ENCODE measurements at places on chromosomes 11 and 22.
A peak's percentile ranks its signal among the peaks of the same experiment; 100 is the strongest.

DNA sequence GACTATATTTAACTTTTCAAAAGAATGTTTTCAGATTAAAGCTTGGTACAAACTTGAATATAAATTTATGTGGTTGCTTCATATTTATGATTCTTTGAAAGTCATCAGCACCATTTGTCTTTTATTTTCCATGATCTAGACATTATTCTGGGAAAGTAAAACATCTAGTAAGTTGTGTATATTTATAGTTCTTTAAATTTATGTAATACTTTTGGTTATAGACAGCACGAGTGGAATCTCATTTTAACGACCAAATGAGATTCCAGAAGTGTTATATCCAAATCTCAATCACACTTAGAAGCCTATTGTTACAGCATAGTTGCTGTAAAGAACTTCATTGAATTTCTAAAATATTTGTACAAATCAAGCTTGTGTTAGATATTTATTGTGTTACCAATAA, 212.3 kb downstream of the DDX10 start:
- DNase-seq: no peak

DNA sequence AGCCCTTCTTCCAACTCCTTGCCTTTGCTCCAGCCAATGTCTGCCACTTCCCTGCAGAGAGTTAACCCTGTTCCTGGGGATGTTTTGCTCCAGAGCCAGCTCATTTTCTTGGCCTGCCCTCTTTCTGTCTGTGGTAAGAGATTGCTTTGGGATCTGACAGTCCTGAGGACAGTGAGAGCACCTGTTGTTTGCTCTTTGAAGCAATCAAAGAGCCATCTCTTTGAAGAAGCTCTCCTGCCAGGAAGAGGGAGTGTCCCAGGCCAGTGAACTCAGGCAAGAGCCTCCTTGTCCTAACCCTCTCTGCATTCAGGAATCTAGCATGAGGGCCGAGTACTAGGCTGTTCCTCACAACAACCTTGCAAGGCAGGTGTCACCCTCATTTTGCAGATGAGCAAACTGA, 42.2 kb downstream of the TRAF6 start:
- DNase-seq: no peak

DNA sequence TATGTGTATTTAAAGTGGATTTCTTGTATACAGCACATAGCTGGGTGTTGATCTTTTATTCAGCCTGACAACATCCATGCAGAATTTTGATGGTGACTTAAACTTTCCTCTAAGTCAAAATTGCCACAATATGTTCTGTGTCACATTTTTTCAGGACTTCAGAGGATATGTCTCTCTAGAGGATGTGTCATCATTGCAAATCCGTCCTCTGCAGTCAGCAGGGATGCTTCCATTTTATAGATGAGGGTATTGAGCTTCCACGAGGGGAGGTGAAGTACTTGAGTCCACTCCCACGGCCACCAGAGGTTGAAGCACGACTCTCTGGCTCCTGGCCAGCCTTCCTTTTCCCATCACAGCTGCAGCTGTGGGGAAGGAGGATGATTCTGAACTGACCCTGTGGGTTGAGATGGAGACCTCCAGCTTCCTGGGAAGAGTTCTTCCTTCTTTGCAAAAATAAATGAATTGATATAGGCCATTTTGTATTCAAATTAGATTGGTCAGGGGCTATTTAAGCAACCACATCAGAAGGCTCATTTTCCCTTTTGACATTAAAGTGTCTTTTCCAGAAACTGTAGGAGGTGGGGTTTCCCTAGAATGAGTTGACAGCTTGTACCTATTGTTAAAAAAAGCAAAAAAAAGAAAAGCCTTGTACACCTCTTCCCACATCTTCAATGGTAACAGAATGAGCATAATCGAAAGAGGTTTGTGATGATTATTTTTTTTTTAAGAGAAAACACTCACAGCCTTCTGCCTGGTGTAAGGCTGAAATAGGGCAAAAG, 55.2 kb upstream of the MYEOV start:
- peak; percentile 44 for DNase-seq

DNA sequence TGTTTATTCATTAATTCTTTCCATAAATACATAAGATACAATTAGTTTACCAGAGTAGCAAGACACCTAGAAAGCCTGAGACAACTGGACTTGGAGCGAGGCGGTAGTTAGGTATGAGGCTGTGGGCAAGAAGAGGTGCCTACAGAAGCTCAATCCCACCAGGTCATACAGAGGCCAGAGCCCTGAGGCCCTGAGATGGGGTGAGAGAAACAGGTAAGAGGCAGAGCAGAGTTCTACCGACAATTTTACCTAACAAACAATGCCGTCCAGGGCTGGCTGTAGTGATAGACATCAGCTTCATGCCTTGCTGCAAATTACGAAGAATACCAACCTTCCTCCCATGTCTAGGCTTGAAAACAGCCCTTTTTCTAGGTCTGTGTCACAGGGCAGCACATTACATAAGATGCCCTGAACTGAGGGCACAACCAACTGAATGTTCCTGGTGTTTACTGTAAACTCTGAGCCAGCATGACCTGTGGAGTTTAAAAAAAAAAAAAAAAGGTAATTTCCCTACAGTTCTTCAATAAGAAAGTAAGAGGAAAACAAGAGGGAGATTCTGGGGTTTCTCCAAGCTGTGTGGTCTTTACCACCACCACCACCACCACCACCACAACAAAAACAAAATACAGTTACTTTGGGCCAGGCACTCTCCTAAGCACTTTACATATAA, 105.8 kb downstream of the GAB2 start:
- no peak for DNase-seq

DNA sequence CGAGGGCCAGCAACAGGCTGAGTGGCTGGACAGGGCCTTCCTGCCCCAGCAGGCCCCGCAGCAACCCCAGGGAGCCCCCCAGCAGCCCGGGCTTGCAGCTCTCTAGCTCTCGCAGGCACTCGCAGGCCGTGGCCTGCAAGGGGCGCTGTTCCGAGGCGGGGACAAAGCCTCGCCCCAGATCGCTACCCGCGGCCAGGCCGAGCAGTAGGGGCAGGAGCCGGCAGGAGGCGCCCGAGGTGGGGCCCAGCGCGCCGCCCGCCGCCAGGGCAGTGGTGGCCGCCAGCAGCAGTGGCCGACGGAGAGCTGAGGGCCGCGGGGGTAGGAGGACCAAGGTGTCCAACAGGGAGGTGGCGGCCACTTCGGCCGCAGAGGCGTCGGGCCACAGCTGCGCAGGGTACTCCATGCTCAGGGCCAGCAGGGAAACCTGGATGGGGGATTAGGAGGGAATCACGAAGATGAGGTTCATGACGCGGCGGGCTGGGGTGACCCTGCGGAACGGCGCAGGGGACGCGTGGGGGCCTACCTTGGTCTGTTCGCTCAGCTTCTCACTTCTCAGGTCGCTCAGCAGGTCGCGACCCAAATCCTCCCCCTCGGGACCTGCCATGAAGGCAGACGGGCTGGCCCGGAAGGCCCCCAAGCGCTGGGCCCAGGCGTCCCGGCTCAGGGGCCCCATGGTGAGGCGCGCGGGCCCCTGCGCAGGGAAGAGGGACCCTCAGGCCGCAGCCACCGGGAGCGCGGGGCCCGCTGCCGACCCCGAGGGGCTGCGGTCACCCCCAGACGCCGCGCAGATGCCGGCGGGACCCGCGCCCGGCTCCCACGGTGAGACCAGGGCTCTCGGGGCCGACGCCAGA, 632 bp downstream of the AP5B1 start:
- peak; percentile 92 for DNase-seq

GRCh38 chr22:26374391-26375026, 54.6 kb upstream of the ASPHD2 start:
- DNase-seq: no peak

- no peak for DNase-seq
Observed at GRCh38 chr11:4481240-4481582, 1.2 kb upstream of the OR52K1 start.

GRCh38 chr11:121236115-121237001, 56.2 kb upstream of the SC5D start:
- DNase-seq: peak; percentile 44

DNA sequence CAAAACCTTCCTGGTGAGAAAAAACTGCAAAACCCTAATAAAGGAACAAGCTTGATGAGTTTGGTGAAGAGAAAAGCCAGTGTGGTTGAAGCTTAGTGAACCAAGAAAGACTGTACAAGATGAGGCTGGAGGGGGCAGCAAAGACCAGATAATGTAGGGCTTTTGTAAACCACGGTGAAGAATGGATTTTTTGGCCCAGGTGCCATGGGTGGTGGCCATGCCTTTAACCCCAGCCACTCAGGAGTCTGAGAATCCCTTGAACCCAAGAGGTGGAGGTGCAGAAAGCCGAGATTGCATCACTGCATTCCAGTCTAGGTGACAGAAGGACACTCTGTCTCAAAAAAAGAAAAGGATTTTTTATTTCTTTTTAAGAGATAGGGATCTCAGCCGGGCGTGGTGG, 5.0 kb upstream of the ZDHHC5 start:
- no peak for DNase-seq

DNA sequence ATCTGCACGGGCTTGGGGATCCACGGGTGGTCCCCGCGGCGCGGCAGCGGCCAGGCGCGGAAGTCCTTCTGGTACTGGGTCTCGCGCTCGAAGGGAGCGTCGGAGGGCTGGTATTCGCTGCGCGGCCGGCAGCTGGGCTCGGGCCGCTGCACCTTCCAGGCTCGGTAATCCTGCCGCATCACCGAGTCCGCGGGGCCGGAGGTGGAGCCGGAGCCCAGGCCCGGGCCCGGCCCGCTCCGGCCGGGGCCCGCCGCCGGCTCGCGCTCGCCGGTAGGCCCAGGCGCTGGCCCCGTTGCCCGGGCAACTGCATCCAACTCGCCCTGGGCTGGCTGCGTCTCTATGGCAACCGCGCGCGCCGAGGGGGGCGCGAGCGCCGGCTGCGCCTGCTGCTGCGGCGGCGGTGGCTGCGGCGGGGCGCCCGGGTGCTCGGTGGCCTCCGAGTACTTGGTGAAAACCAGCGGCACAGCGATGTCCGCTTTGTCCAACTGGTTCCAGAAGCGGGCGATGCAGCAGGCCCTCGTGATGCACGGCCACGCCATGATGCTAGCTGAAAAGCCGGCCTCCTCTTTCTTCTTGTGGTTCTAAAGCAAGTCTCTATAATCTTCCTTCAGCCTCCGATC, 897 bp downstream of the MAP6 start:
- peak; percentile 57 for DNase-seq

DNA sequence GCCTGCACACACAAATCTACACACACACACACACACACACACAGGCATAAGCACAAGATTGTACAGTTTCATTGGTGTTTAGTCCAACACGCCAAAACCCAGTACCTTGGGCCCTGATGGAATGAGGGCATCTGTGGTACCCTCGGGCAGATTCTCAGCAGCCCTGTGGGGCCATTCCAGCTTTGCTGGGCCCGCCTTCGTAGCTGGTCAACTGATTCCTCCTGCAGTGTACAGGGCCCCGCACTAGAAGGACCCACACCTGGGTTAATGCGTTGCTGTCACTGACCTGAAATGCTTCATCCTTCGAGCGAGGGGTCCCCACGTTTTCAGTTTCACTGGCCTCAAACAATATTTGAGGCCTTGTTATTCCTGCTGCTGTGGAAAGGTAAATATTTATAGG, 731.2 kb downstream of the BRD1 start:
- no peak for DNase-seq

DNA sequence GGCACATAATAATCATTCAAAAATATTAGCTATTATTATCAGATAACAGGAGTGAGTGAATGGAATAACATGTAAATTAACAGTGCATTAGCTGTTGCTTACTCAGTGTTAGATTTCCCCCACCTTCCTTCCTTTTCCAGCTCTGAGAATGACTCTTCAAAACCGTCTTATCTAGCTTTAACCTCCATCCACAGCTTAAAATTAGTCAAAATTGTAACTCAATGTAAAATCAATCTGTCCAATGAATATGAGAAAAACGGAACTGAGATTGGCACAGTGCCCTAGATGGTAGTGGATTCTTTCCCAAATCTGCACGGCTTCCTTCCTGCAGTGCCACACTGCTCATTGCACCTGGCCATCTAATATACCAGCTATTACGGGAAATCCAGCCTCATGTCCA, 156.8 kb upstream of the BDNF start:
- no peak for DNase-seq

- DNase-seq: no peak
Observed at GRCh38 chr11:134170177-134170918, 53.4 kb downstream of the NCAPD3 start.

DNA sequence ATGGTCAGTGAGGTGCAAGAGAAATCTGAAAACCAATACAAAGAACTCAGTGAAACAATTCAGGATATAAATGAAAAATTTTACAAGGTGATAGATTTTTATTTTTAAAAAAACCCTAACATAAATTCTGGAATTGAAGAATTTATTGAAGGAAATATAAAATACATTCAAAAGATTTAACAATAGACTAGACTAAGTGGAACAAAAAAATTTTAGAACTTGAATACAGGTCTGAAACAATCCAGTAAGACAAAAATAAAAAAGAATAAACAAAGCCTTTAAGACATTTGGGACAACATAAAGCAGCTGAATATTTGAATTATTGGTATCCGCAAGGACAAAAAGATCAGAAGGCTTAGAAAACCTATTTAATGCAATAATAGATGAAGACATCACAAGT, 8.7 kb downstream of the SPA17 start:
- DNase-seq: no peak

- DNase-seq: no peak
Observed at GRCh38 chr22:45743687-45744086, 72.1 kb downstream of the ATXN10 start.

GRCh38 chr22:49015993-49016908, 811.4 kb downstream of the BRD1 start:
- no peak for DNase-seq

DNA sequence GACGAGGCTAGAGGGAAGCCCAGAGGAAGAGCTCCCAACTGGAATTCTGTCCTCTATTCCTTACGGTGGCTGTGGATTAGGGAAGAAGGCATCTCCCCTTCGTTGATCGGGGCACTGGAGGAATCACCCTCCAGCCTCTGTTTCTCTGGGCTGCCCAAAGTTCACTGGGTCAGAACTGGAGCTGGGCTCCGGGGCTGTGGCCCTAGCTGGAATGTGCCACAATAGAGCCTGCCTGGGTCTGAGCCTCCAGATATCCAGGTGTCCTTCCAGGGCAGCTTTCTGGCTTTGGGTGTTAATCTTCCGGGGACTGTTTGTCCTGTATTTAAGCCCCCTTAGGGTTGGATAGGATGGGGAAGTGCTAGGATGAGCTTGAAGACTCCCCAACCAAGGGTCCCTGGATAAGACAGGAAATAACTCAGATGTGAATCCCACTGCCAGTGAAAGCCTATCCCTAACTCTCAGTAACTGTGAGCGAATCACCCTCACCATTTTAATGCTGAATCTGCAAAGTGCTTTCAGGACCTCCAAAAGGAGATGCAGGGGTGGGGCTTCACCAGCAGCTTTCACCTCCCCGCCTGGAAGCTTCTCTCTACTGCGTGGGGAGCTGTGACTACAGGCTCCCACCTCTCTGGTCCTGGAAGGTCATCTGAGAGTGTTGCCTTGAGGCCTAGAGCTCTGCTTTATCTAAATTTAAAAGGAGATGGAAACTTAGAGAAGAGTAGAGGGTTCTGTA, 9.5 kb downstream of the YPEL4 start:
- DNase-seq: no peak

DNA sequence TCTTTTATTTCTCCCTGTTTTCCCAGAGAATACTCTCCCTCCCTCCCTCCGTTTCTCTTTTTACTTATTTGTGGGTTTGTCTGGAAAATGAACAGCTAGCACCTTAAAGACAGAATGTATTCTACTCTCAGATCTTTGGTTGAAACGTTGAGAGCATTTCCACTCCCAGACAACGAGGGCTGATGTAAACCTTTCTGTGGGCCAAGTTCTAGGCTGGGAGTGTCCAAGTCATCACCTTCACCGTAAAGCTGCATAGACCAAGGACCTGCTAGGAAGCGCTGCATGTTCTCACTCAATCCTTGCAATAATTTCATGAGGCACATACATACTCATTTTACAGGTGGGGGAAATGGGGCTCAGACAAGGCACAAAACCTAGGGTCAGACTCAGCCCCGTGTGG, 32.4 kb downstream of the MYH9 start:
- DNase-seq: no peak
